NCI-H187 (cell line): ENCODE measurements at places on chromosomes 5 and 9.

DNA sequence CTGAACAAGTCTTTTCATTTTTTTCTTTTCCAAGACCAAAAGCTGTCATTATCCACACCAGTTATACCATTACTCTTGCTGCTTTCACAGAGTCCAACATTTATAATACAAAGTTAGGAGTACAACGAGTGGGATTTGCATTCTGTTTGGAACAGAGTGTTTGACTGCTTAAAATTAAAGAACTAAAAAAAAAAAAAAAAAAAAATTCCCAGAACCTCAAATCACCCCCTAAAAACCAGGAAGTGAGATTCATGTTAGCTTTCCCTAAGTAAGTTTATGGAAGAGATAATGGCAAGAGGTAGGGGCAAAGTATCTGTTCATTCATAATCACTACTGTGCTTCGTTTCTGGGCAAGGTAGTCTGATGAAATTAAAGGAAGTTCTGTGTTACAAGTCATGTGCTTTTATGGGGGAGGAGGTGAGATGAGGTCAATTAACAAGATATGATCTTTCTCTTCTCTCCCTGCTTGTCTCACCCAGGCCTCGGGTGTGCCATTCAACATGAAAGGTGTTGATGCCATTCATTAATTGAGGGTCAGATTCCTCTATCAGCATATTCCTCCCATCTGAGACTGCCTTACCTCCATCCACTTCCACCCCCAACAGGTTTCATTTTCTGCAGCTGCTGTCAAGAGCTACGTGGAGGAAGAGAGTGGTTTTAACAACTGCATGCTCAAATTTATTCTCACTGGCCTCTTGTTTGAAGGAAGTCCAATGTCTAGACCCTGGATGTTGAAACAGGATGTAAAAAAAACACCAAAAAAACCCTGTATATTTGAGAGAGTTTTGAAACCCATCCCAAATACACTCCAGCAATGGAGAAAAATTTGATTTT, 58.1 kb downstream of the MARCHF3 start:
- no peak for DNase-seq

- no peak for DNase-seq
Measured at GRCh38 chr5:159362220-159362619, 31.9 kb upstream of the IL12B start.

DNA sequence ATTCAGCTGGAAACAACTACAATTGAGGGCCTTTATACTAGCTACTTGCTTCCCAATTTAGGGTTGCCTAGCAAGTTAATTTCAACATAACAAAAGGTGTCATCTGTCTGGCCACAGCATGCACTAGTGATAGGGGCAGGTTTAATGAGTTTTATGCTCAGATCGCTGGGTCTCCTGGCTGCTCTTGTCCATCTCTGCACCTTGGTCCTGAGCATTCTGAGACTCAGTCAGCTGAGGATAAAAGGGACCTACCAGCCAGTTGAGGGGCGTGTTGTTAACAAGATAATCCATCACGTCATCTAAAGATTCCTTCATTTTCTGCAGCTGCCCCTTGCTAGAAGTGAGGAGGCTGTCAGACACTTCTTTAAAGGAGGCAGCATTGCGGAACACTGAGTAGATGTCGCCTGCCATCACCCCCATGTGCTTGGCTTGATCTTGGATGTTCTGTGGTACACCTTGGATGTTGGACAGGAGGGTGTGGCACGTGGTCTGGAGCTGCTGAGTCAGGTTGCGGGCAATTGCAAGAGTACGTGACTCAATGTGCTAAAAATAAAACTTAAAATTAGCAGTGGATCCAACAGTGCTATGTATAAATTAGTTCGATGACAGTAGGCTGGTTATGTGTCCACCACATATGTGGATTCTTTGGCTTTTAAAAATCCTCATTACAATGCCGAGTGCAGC, 11.0 kb downstream of the PLIN2 start:
- no peak for DNase-seq

GRCh38 chr5:166117072-166118066, 2174.1 kb upstream of the WWC1 start:
- no peak for DNase-seq

DNA sequence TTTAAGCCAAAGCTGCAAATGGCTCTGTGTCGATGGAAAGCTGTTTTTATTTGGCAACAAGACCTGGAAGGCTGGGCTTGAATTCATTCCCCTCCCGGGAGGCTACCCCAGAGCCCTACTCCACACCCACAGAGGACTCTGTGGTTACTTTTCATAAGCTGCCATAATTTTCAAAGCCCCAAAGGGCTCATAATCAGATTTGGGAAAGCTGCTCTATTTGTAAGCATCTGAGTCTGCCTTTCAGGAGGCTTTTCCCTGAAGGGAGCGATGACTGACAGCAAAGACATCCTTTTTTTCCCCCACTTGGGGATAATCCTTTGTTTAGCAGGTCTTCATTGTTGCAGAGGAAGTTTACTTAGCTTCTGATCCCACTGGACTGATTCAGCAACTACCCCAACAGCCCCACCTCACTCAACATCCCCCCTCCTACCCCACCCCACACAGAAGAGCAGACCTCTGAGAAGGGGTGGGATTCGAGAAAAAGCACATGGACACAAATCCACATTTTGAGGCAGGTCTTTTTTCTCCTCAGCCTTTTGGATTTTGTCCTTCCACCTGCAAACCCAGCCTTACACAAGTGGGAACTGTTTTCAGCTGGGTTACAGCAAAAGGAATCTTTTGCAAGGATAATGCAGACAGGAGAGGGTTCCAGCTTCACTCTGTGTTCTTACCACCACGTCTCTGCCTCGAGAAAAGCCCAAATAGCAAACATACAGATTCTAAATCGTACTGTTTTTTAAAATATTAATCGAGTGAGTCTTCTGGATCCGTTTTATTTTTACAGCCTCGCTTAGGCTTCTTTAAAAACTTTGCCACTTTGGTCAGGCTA, 244.4 kb upstream of the TUT7 start:
- no peak for DNase-seq

DNA sequence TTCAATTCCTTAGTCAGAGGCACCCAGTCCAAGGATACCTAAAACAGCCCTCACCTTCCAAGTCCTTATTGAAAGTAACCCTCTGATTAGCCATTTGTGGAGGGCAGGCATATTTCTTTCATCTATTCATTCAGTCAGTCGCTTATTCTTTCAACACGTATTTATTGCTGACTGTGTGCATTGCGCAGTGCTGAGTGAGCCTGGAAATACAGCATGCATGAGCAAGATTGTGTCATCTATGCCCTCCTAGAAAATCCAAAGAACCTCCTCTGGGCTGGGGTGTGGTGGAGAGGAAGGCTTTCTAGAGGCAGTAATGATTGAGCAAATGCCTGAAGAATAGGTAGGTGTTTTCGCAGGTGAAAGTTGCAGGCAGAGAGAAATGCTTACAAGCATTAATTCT, 8.5 kb upstream of the FEM1C start:
- no peak for DNase-seq

- no peak for DNase-seq
Measured at GRCh38 chr9:34611251-34611810, 566 bp downstream of the RPP25L start.

DNA sequence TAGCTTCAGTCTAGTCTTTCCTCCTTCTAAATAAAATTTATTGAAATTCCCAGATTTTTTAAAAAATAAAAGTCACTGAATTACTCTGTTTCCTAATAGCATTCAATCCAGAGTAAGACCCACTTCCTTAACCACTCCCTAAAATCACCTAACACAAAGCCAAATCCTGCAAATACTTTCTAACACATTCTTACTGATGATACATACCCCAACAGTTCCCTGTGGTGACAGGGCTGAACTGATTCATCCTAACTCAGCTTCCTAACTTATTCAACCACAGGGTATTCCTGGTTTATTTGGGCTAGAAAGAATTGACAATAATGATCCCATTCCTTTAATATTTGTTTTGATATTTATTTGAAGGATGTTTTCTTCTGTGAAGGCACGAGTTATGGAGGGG, 40.7 kb upstream of the ZNF300 start:
- no peak for DNase-seq

GRCh38 chr9:77968506-77968905, 63.1 kb downstream of the GNAQ start:
- DNase-seq: no peak
